Diencephalon (tissue), 1 donor: ENCODE measurements at places on chromosomes 4 and X. TPM values are rescaled to one million over a fixed set of nuclear protein-coding genes. Genes with fewer than 3 reads are reported as not detected.

MED12 gene
- total RNA-seq: 21.7 TPM

GAB3 gene
- 1.4 TPM for total RNA-seq

RENBP gene
- 7.8 TPM for total RNA-seq

FGF5 gene
- total RNA-seq: 0.69 TPM

NDUFB11 gene
- 64.1 TPM for total RNA-seq

IL2 gene
- total RNA-seq: not detected

DUSP21 gene
- not detected for total RNA-seq

ART3 gene
- 5.1 TPM for total RNA-seq

LINC00632 gene
- 79.8 TPM for total RNA-seq

GC gene
- total RNA-seq: not detected

SNCA gene
- total RNA-seq: 158 TPM

HERC5 gene
- 3.5 TPM for total RNA-seq

ZXDB gene
- 16.8 TPM for total RNA-seq

PPP1R3F gene
- 15.7 TPM for total RNA-seq

TNIP3 gene
- 0.69 TPM for total RNA-seq

H2BW2 gene
- total RNA-seq: not detected

FGA gene
- not detected for total RNA-seq

GATA1 gene
- not detected for total RNA-seq

PFKFB1 gene
- total RNA-seq: 0.23 TPM

GAGE12G gene
- total RNA-seq: not detected

AWAT2 gene
- total RNA-seq: not detected

AKAP4 gene
- total RNA-seq: not detected

NKX6-1 gene
- 1.4 TPM for total RNA-seq

RHOXF2 gene
- not detected for total RNA-seq

SLC6A8 gene
- 22.8 TPM for total RNA-seq

ADH4 gene
- not detected for total RNA-seq

FAM199X gene
- 107 TPM for total RNA-seq

ZBTB49 gene
- total RNA-seq: 10.1 TPM

TBC1D9 gene
- 112 TPM for total RNA-seq

VCX3B gene
- total RNA-seq: not detected
